Astrocyte (in vitro differentiated cells and primary cell): ENCODE measurements at places on chromosomes 11 and 22.

GRCh38 chr11:86678296-86678695 is 5.9 kb upstream of the ME3 start:
- no peak for DNase-seq

GRCh38 chr11:74179234-74180052 is 8.4 kb downstream of the PPME1 start:
- peak; percentile 51 for DNase-seq

GRCh38 chr11:95605271-95605940 is 184.2 kb downstream of the FAM76B start:
- DNase-seq = no peak

DNA sequence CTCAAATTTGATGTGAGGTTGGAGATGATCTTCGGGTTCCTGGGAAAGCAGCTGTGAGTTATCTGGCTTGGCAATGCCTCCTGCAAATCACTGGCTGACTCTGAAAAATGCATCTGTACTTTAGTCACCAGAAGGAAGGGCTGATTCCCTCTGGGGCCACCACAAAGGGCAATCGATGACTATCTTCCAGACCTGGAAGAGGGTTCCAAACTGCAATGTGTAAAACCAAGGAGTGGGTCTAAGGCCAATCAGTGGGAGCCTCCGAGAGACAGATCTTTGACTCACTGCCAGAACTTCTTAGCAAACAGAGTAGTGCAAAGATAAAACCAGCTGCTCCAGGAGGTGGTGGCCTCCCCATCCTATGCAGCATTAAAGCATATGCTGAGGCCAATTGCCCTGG is 29.1 kb upstream of the PAK1 start:
- peak; percentile 31 for DNase-seq

GRCh38 chr11:65116370-65117205 is 913 bp downstream of the ZNHIT2 start:
- DNase-seq = peak; percentile 73

DNA sequence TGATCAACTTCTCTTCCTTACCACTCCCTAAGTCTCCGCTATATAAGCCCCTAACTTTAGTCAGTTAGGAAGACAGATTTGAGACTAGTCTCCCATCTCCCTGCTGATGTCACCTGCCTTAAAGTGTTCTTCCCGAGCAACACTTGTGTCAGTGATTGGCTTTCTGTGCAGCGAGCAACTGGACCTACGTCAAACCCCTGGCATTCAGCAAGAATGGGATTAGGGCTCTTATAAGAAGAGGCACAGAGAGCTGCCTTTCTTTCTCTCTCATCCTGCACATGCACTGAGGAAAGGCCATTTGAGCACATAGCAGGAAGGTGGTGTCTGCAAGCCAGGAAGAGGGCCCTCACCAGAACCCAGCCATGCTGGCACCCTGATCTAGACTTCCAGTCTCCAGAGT is 116.6 kb upstream of the THY1 start:
- DNase-seq = no peak

- no peak for DNase-seq
Observed at GRCh38 chr11:94144216-94144615, 15.6 kb downstream of the PANX1 start.

DNA sequence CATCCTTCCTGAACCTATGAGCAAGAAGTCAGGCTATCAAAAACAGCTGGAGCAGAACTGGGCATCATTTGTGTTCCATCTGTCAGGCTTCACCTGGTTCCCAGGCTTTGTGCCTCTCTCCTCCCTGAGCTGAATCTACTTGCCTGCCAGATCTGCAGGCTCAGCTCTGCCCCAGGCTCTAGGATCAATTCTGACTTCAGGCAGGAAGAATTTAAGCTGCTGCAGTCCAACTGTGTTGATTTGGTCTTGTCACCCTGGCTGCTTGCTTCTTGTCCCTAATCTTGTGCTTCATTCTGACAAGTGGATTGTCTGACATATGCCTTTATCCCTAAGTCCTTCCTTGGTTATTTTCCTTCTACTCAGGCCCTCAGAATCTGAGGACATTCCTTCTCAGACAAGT is 31.6 kb upstream of the CADM1 start:
- DNase-seq = no peak

- peak; percentile 81 for DNase-seq
Observed at GRCh38 chr11:18384157-18384641, 10.2 kb upstream of the LDHA start.

GRCh38 chr22:43421914-43422615 is 10.3 kb downstream of the MPPED1 start:
- no peak for DNase-seq

GRCh38 chr11:106051103-106051502 is 26.0 kb downstream of the KBTBD3 start:
- DNase-seq = no peak

DNA sequence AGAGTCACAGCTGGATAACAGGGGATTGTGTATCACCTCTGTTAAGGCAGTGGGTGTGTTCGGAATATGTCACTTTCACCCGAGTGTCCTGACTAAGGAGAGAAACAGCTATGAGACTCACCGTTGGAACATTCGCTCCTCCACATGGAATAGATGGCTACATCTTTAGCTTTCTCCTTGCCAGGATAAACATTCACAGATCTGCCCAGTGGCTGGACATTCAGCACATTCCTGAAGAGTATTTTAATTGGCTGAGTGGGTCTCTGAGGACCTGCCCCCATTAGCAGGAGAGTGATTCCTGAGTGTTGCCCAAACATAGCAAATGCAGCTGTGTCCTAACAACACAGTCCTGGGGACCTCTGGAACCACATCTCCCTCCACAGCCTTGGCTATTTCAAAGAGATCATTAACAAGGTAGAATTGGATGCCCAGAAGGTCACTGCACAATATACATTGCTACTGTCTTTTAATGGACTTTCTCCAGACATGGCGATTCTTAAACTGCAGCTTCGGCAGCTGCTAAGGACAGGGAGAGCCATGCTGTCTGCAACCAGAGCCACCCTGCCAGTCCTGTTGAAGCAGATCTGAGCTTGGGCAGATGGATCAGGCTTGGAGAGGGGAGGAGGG is 435.0 kb upstream of the CADM1 start:
- peak; percentile 94 for DNase-seq

GRCh38 chr11:116600930-116601329 is 171.9 kb downstream of the BUD13 start:
- no peak for DNase-seq

DNA sequence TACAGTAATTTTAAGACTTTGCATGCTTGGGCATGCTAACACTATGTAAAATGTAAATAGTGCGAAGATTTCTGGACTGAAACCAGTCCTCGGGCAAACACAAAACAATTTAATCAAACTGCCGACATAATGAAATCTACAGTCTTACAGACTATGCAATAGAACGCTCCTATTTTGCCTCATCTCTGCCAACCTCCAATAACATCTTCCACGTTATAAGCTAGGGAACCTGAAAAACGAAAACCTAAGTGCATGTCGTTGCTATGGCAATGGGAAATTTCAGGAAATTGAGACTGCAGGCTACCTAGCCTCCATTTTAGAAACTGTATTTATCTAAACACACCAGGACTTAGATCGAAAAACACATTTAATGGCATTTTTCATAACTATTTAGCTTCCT is 1.1 kb downstream of the CSTF3 start:
- DNase-seq = peak; percentile 43

- no peak for DNase-seq
Observed at GRCh38 chr11:87281496-87281895, 243.8 kb downstream of the TMEM135 start.

GRCh38 chr22:48957311-48957986 is 870.2 kb downstream of the BRD1 start:
- no peak for DNase-seq

GRCh38 chr11:31874631-31875191 is 63.6 kb upstream of the PAX6 start:
- no peak for DNase-seq

DNA sequence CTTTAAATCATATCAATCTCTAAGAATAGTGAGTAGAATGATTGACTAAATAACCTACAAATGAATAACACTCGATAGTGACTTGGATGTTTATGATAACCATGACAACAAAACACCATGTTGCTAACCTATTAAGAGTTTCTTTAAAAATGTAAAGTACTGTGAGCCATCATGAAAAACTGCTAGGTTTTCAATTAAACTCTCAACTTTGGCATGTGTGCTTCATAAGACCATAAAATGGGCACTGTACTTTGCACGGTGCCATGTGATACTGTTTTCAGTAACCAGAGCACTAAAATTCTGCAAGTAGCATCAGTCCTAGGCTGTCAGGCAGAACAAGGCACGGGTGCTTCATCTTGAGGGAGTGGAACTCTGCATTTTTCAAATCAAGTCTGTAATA is 96.2 kb upstream of the TRIM77 start:
- DNase-seq = no peak

- peak; percentile 64 for DNase-seq
Observed at GRCh38 chr11:74288911-74289310, 22.5 kb downstream of the P4HA3 start.

- DNase-seq = peak; percentile 53
Observed at GRCh38 chr22:39152511-39153219, at the start of gene CBX7. Gene CBX7, minus strand, starts transcription at chr22:39152680. Its CDS starts 236 bp downstream, at chr22:39152444.

GRCh38 chr11:2265396-2265795 is 5.0 kb downstream of the ASCL2 start:
- no peak for DNase-seq

DNA sequence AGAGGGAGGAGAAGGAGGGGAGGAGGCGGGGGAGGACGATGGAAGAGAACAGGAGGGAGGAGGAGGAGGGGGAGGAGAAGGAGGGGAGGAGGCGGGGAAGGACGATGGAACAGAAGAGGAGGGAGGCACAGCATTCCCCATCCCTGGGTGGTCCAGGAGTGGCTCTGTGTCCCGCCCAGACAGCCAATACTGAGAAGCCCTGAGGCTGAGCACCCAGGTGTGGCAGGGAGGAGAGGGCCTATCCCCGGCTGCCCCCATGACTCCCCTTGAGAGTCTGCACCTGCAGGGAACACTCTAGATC is 717 bp downstream of the MRGPRE start:
- no peak for DNase-seq
